T-cell (primary cell): ENCODE measurements at places on chromosomes 7 and 10. TPM values are rescaled to one million over a fixed set of nuclear protein-coding genes. Genes with fewer than 3 reads are reported as not detected.

GRCh38 chr10:100872034-100872791 lies 40.5 kb upstream of the SLF2 start:
- DNase-seq, result peak; percentile 32

DNA sequence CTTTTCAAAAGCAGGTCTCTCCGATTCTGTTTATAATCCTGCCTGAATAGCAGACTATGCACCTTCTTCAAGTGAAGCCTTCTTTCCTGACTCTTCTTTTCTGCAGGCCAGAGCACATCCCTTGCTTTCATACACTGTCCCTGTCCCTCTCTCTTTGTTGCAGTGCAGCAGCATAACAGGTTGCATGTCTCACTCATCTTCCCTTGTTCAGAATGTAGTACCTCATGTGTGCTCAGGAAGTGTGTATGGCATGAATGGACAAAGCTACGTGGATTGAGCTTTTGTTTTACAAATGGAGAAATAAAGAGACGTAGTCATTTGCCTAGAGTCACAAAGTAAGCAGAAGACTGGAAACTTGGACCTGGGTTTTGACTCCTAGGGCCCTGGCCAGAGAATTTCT lies 68.0 kb downstream of the PTPRZ1 start:
- no peak for DNase-seq

- DNase-seq, result no peak
Measured at GRCh38 chr7:118250860-118251494, 26.5 kb downstream of the ANKRD7 start.

DNA sequence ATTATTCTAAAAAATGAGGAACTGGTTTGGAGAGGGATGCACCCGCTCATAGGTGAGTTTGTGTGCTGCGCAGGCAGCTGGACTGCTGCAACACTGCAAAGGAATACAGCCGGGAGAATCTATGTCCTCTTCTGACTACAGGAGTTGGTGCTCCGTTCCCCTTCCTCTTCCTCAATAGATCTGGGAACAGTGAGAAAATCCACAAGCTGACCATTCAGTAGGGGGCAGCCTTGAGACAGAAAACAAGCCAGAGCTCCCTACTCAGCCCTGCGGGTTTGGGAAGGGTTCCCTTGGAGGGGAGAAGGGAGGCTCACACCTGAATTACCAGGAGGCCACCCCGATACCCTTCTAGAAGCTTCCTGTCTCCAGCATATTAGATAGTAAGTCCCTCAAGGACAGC lies 87.3 kb upstream of the FOXI2 start:
- no peak for DNase-seq

- no peak for DNase-seq
Measured at GRCh38 chr10:43313901-43314300, 47.0 kb upstream of the RASGEF1A start.

- DNase-seq, result no peak
Measured at GRCh38 chr7:75614401-75614800, 122.3 kb downstream of the SPDYE5 start.

DNA sequence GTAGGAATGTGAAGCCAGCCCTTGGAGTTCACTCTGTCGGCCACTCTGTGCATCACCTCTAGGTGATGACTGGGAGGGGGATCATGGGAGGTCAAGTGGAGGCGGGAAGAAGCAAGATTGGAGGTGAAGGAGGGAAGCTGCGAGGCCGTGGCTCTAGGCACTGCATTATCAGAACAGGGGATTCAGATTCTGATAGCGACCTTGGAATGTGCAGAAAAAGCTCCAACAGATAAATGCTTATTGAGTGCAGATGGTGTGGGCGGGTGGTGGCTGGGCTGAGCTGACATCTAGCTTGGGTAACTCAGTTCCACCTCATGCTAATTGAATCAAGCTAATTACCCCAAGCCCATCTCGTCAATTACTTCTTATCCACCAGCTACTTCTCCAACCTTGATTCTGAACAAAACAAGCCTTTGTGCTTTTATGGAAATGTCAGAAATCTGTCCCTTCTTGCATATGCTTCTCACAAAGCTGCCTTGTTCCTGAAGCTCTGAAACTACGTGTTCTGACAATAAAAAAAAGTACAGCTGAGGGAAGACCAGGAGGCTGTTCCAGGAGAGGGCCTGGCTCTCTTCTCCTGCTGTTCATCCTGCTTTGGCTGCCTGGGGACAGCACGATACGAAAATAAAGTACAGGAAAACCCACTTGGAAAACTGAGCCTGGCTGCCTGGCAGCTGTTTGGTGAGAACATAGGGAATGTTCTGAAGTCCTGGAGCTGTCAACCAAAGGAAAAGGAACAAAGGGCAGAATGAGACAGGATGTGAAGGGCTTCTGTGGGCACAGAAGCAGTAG lies 27.5 kb downstream of the STRA8 start:
- DNase-seq, result no peak

ABHD11 gene
- 15.3 TPM for total RNA-seq

- DNase-seq, result no peak
Measured at GRCh38 chr10:101073631-101074030, 11.8 kb downstream of the KAZALD1 start.

GRCh38 chr10:98274562-98274961 lies 6.6 kb upstream of the LOXL4 start:
- no peak for DNase-seq

DNA sequence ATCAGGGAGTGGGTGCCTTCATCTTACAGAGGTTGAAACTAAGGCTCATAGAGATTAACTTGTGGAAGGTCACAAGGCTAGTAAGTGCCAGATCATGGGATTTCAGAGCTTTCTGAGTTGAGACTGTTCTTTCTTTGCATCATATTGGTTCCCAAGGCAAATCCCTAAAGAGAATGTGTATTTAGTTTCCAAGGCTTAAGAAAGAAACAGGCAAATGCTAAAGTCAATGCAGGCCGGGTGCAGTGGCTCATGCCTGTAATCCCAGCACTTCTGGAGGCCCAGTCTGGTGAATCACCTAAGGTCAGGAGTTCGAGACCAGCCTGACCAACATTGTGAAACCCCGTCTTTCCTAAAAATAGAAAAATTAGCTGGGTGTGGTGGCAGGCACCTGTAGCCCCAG lies 19.8 kb downstream of the CDK1 start:
- no peak for DNase-seq

LHFPL3 gene
- total RNA-seq, result not detected

PKD1L1 gene
- total RNA-seq, result 0.38 TPM

HOXA2 gene
- not detected for total RNA-seq

WASHC2C gene
- total RNA-seq, result 62.5 TPM

MMD2 gene
- not detected for total RNA-seq

- no peak for DNase-seq
Measured at GRCh38 chr7:158885624-158886023, 29.3 kb downstream of the DYNC2I1 start.

ECHDC3 gene
- 0.62 TPM for total RNA-seq

DNA sequence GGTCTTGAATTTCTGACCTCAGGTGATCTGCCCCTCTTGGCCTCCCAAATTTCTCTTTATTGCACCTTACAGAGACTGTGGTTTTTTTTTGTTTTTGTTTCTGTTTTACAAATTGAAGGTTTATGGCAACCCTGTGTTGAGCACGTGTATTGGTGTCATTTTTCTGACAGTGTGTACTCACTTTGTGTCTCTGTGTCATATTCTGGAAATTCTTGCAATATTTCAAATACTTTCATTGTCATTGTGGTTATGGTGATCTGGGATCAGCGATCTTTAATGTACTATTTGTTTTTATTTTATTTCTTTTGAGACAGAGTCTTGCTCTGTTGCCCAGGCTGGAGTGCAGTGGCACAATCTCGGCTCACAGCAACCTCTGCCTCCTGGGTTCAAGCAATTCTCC lies 89.8 kb downstream of the PRTFDC1 start:
- no peak for DNase-seq

LRRC18 gene
- total RNA-seq, result not detected

DNA sequence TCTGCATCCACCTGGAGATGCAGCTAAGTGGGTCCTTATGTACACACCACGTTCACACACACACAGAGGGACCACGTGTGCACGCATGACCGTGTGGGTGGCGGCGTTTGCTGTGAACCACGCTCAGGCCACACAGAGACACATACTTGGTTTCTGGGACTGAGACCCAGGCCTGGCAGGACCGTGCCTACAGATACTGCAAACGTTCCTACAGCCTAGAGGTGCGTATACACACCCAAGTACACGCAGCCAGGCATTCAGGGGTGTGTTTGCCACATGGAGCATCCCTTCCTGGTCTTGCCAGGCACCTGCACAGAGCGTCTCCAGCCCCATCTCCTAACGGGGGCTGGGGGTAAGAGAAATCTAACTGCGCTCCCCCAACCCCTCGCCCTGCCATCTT lies 49.0 kb upstream of the GTF2IRD1 start:
- no peak for DNase-seq

DNA sequence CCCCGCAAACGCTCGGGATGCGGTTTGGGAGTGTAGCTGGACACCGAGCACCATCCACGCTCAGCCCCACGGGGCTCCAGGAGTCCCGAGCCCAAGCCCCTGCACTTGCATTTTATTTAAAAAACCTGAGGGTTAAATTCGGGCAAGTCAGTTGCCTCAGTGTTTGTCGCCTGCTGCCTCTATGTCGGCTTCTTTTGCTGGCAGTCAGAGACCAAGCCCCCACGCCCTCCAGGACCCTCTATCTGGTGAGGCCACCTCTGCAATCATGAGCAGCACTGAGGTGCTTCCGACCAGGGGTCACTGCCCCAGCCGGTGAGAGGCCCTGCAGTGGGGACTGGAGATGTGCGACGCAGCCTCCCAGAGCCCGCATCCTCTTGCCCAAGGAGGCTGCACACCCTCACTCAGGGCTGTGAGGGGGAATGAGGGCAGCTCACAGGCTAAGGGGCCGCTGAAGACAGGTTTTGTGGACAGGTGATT lies 13.3 kb upstream of the ZNF273 start:
- DNase-seq, result no peak

PAPOLB gene
- not detected for total RNA-seq

- DNase-seq, result no peak
Measured at GRCh38 chr10:124320778-124321432, 97.8 kb downstream of the OAT start.

DNA sequence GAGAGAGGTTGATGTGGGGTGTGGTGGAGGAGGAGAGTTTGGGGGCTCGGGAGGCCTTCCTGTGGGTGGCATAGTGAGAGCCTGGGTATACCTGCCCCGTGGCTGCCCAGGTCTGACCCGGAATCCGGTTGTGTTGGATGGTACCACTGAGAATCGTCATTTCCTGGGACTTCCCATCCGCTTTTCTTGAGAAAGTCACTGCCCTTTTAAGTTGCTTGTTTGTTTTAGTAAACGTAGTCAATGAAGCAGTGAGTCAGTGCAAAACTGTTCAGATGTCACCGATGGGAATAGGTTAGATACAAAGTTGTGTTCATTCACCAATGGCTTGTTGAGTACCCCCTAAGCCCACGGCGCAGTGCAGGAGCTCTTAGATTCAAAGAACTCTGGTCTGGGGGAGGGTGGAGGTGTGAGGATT lies 285.8 kb downstream of the CAMK1D start:
- no peak for DNase-seq

GRCh38 chr10:67603086-67603485 lies 92.9 kb downstream of the CTNNA3 start:
- DNase-seq, result no peak

DNA sequence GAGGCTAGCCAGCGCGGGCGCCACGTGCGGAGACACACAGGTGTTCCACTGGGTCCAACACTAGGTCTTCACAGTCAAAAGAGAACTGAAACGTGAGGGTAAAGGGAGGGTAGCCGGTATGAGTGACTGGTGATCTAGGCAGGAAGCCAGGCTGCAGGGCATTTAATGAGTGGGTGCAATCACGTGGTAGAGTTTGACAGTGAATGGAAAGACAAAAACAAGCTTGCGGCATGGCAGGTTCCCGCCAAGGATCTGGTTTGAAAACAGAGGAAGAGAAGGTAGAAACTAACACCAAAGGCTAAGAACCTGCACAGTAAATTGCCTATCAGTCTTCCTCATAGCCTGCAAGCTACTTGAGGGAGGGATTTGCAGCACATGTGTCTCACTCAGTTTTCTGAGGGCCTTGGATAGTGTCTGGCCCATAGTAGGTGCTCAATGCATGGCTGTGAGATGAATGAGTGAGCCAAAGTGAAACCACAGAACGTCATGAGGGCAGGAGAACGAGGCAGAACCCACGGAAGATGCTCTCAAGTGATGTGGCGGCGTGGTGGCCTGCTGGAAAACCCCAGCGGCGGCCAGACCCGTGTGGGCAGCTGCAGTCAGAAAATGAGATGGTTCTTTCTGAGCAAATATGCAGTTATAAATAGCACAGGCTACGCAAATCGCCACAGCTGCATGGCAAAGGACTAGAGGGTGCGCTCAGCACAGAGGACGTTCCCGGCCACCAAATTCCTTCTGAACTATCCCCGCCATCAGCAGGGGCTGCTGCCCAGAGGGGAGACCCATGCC lies 183.6 kb upstream of the NFE2L3 start:
- no peak for DNase-seq

- no peak for DNase-seq
Measured at GRCh38 chr10:56349611-56350010, 11.4 kb downstream of the ZWINT start.

VOPP1 gene
- total RNA-seq, result 95.9 TPM

- DNase-seq, result no peak
Measured at GRCh38 chr7:11491811-11492210, 340.2 kb downstream of the THSD7A start.

DNA sequence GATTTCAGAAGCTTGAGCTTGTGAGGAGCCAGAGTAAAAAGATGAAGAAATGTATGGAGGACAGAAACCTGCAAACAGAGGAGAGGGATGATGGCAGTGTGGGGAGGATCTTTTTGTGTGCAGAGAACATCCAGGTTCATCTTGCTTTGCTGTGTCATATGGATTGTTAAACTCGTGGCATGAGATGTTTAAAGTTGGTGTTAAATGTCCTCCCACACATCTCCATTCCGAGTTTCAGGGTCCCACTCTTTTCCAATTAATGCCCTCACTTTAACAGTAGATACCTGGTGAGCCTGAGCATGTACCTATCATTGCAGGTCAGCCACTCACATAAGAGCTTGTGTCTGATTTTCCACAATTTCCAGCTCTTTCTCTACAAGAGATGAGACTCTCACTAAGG lies 147.7 kb downstream of the ST7 start:
- no peak for DNase-seq

GRCh38 chr7:120964088-120964487 lies 13.5 kb downstream of the ING3 start:
- no peak for DNase-seq

DNA sequence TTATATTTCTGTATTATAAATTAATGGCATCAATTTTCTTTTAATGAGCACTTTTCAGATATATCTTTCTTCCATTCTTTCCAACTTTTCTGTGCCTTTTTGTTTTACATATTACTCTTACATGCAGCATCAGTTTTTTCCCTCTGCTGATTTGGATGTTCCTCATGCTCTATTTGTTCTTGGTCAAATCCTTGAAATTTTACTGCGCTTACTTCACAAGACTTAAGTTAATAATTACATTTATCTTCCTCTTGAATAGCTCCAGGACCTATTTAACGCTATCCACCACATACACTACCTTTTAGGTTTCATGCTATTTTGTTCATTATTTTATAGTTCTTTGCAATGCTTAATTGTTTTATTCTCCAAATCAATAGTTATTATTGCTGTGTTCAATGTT lies 97.6 kb upstream of the CTTNBP2 start:
- no peak for DNase-seq

CYP3A4 gene
- total RNA-seq, result not detected
